ENCODE measurements at places on chromosomes 1 and 21. TPM values are rescaled to one million over a fixed set of nuclear protein-coding genes. Genes with fewer than 3 reads are reported as not detected.

CITED4 gene
- 29.9 TPM for total RNA-seq

GRCh38 chr1:150281758-150282557 lies at the start of gene CIART:
TSS of gene CIART (plus strand) at chr1:150282554. CDS start at chr1:150283268, 714 bp downstream.
- DNase-seq: peak; percentile 95

GRCh38 chr1:7856345-7856744 lies 3.5 kb upstream of the UTS2 start:
- no peak for DNase-seq

LRRC39 gene
- 0.33 TPM for total RNA-seq

ACTN2 gene
- not detected for total RNA-seq

CFAP298 gene
- total RNA-seq: 15.1 TPM

TRPM2 gene
- 1.4 TPM for total RNA-seq

DNA sequence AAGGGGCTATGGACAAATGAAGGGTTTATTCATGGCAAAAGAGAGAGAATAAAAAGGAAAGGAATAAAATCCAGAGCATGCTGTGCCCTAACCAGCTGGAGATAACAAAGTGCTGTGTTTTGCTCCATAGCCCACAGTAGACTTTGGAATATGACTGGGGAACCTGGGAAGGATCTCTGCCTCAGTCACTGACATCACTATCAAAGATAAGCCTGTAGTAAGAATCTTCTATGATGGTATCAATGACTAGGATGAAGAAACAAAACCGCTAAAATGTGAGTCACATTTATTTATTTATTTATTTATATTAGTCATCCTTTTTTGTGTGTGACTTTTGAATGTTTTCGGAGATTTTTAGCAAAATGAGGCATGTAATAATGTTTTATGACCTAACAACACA lies 56.3 kb downstream of the NVL start:
- no peak for DNase-seq

DNA sequence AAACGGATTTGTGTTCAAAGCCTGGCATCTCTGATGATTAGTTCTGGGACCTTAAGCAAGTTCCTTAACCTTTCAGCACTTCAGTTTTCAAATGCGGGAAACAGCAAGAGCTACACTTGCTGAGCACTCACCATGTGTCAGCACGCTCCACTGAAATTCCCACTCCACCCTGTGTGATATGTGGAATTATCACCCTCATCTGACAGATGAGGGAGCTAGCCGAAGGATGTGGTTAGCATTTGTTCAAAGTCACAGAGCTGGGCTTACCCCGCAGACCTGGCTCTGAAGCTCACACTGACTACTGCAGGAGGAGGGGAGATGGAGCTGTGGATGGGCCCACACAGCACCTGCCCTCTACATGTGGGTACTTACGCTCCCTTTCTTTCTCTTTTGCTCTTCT lies 29.1 kb downstream of the IL12RB2 start:
- DNase-seq: no peak

DNA sequence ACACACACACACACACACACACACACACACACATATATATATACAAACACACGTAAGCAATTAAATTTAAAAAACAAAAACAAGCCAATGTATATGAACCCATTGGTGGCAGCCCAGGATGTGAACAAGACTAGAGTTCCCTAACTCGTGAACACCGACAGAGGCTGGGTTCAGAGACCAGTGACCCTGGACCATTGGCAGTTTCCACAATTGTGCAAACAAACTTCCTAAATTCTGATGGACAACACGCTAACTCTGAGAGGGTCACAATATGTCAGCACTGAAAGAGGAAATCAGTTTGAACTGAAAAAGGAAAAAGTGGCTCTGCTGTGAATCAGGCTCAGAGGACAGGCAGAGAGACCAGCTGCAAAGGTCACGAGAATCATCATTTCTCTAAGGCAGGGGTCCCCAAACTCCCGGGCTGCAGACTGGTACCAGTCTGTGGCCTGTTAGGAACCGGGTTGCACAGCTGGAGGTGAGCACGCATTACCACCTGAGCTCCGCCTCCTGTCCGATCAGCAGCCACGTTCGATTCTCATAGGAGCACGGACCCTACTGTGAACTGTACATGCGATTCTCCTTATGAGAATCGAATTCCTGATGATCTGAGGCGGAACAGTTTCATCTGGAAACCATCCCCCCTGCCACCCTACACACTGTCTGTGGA lies 50.5 kb upstream of the ERO1B start:
- DNase-seq: peak; percentile 81

GRCh38 chr1:116218922-116219321 lies 107.7 kb downstream of the MAB21L3 start:
- no peak for DNase-seq

DNA sequence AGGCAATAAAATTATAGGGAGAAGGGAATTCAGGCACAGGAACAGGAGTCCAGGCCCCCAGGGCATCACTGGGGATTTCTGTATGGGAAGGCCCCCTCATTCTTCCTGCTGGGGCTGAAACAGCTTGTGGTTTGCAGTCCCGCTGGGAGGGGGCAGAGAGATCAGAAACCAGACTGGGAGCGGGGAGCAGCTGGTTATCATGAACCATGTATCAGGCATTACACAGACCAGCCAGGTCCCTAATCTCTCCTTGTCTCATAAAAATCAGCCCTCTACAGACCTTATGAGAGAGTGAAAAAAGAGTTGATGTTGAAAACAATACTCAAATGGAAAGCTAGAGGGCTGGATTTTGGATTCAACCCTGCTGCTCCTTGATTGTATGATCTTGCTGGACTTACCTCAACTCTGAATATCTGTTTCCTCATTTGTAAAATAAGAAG lies 93.4 kb upstream of the F3 start:
- DNase-seq: no peak

DNA sequence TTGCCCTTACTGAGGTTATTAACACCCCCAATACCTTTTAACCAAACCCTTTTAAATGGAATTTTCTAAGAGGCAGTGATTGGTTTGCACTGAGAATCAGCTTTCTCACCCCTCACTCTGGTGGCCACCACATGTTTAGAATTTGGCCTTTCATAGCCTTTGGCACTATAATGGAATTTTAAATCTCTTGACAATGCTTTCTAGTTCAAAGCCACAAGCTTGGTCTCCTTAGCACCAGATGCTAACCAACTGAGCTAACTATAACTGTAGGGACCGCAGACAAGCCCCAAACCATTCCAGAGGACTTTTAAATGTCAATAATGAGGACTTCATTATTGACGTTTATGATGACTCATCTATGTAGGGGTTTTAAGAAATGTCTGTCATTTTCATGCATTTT lies 238.7 kb upstream of the SNX7 start:
- DNase-seq: no peak

GRCh38 chr1:60924964-60925798 lies 157.2 kb upstream of the NFIA start:
- DNase-seq: no peak

- DNase-seq: no peak
Observed at GRCh38 chr1:205444931-205445645, 10.8 kb downstream of the BLACAT1 start.

GRCh38 chr1:175364424-175365076 lies 172.0 kb upstream of the KIAA0040 start:
- DNase-seq: no peak

Measured in left lobe of liver (tissue), 2 donors.